ENCODE measurements at places on chromosomes 5 and 9.

DNA sequence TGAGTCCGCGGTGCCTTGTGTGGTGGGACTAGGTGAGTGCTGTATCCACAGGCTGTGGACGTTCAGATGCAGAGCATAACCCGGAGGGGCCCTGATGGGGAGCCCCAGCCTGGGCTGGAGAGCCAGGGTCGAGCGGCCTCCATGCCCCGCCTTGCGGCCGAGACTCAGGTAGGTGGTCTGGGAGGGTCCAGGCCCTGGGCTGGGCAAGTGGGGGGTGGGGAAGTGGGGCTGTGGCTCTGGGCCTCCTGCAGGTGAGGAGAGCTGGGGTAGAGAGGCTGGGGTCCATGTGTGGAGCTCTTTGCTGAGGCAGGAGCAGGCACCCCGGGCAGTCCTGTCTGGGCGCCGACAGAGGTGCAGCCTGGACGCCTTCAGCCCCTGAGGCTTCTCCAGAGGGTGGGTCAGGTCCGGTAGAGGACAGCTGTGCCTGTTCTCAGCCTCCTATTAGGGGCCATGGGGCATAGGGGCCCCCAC is 241.1 kb downstream of the CACNA1B start:
- no peak for DNase-seq

- DNase-seq, result no peak
Observed at GRCh38 chr9:89872426-89872912, 267.7 kb downstream of the GADD45G start.

- DNase-seq, result peak; percentile 15
Observed at GRCh38 chr5:141208478-141208877, at the start of gene PCDHB12. PCDHB12 (plus strand) TSS chr5:141208719; CDS start chr5:141208908, 189 bp downstream.

DNA sequence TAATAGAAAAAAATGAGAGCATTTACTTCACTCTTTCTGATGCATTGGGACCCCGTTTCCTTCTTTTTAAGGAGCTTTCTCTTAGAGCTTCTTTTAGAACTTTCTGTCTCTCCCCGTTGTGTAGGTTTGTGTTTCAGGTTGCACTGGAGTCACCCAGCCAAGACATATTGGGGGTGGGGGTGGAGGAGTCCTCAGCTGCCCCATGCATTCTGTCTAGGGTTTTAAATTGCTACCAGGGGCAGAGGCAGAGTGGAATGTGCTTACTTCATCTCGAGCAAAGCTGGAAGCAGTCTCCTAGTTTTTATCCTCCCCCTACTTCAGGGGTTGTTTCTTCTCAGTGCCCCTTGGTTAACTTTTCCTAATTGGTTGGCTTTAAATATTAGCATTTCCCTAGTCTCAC is 9.4 kb downstream of the OR2K2 start:
- no peak for DNase-seq

GRCh38 chr5:158039441-158039840 is 180.5 kb upstream of the CLINT1 start:
- no peak for DNase-seq

DNA sequence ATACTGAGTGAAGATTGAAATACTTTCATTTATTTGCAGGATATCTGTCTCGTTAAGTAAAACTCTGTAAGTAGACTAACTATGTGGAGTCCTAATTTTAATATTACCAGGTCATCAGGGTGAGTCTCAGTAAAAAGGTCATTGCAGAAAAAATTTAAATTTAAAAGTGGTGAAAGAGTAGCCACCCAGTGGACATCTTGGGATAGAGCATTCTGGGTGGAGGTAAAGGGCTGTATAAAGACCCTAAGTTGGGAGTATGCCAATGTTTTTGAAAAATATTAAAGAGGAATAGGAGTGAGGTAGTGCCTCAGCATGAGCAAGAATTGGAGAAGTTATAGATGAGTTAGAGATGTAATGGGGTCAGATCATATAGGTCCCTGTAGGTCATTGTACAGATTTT is 145.5 kb downstream of the HMHB1 start:
- DNase-seq, result no peak

DNA sequence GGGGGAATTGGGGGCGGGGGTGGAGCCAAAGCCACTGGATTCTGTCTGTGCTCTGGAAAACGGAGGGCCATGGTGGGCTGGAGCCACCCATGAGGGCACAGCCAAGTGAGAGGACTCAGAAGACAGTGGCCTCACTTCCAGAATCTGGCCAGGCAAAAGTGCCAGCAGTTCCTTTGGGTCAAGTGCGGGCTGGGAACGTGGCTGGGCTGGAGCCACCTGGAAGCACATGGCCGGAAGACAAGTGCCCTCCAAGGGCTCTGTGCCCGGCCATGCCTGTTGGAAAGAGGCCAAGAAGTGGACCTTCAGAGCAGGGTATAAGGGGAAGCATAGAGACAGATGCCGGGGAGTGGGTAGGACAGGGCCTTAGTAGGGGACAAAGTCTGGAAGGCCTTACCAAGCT is 11.7 kb upstream of the SH3PXD2B start:
- DNase-seq, result no peak

GRCh38 chr5:109298794-109299193 is 111.0 kb downstream of the PJA2 start:
- DNase-seq, result no peak

DNA sequence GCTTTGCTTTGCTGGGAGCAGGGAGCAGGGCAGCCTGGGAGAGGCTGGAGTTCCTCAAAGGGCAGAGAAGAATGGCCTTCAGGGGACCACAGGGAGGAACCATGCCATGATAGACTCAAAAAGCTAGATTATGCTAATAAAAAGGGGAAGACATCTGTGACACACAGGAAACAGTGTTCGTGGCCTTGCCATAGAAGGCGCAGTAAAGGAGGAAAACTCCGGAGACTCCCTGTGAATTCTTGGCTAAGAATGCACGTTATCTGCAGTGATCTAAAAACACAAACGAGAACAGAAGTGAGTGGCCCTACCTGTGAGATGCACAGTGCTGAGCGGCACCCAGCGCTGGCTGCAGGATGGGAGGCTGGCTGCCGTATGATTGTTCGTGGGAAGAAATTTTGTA is 15.9 kb upstream of the LTC4S start:
- no peak for DNase-seq

GRCh38 chr5:67537439-67538148 is 341.0 kb upstream of the CD180 start:
- peak; percentile 41 for DNase-seq

- DNase-seq, result no peak
Observed at GRCh38 chr9:132090771-132091170, 11.1 kb upstream of the MED27 start.
